ENCODE measurements at places on chromosomes 2 and 18.

DNA sequence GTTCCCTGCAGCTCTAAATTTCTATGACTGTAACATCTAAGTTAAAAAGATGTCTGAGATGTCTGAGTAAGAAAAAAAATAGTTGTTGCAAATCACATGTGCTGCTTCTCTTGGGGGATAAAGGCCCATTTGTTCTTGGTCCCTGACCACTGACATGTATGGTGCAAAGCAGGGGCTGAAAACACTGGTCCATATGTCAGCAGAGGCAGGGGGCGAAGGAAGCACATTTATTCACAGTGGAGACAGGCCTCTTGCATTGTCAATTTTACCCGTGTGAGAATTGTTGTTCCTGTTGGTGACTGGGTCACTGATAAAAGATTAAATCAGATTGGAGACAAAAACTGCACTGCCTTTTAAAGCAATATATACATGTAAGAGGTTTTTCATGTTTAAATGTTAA is 38.8 kb downstream of the PRKCE start:
- no peak for DNase-seq

GRCh38 chr18:32910694-32911296 is 138.0 kb upstream of the KLHL14 start:
- DNase-seq = no peak

- no peak for DNase-seq
These were observed 125.5 kb downstream of the MC4R start for GRCh38 chr18:60247103-60247502.

DNA sequence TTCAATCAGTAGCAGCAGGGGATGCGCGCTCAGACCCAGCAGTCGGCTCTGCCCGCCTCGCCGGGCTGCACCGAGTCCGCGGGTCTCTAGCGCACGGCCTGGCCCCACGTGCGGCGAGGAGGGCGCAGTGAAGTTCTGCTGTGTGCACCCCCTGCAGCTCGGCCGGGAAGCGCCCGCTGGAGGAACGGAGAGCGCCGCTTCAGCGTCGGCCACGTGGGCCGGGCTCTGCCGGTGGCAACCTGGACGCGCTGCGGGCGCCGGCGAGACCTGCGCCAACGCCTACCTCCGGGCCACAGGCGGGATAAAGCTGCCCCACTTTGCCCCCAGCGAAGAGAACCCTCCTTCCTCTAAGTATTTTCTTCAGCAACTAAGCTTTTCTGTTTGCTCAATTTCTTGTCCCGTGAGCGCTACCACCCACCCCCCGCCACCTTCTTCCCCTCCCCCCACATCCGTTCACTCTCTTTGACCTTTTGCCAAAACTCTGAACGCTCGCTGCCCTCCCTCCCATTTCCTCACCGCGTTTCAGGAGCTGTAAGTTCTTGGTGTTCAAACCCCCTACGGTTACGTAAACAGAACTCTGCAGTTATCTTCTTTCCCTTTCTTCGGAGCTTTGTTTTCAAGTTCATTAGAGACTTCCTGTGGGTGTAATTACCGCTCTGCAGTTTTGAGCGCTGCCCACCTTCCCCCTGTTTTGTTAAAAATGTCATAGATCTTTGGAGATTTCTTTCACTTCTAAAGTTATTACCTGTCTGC is 42.6 kb upstream of the EDAR start:
- peak; percentile 40 for DNase-seq

DNA sequence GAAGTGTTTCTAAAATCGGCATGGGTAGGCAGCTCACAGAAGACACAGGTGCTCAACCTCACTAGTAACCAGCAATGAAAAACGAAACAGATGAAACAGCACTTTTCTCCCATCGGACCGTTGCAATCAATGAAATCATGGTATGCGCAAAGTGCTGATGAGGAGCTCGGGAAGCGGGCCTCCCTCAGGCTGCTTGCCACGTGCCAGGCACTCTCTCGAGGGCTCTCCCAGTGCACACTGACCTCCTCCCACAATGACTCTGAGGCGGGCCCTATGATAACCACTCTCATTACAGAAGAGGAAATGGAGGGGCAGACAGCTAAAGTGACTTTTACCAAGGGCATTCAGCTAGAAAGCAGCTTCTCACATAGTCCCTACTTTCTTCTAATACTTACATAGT is 3.8 kb upstream of the ANKRD23 start:
- no peak for DNase-seq

- no peak for DNase-seq
These were observed 145.7 kb upstream of the HDAC4 start for GRCh38 chr2:239546541-239546940.

DNA sequence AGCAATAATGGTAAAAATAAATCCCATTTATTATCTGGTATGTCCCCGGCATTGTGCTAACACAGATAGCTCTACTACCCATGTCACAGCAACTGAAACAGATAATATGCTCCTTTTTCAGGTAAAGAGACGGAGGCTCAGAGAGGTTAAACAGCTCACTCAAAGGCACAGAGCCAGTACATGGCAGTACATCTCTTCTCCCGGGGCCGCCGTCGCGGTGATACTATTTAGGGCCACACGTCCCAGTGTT is 693 bp upstream of the PDK1 start:
- DNase-seq = no peak

GRCh38 chr2:222835143-222835822 is 25.6 kb upstream of the ACSL3 start:
- DNase-seq = no peak

DNA sequence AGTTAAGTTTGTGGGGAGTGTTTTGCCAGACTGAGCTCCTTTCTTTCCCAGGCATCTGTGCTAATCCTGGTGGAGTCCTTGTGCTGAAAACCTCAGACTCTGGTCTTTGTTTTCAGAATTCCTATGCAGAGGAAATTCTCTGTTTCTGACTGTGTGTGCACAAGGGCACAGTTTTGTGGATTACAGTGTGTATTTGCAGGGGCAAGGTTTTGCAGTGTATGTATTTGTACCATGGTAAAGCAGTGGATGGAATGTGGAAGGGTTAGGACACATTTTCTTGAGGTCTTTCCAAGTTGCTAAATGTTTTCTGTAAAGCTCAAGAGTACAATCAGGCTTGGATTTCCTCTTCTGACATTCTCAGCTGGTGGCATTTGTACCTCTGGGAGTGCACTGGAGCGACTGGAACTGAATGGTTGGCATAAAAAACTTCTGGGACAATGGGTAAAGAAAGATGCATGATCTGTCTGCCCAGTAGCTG is 139.5 kb upstream of the RND3 start:
- DNase-seq = no peak

DNA sequence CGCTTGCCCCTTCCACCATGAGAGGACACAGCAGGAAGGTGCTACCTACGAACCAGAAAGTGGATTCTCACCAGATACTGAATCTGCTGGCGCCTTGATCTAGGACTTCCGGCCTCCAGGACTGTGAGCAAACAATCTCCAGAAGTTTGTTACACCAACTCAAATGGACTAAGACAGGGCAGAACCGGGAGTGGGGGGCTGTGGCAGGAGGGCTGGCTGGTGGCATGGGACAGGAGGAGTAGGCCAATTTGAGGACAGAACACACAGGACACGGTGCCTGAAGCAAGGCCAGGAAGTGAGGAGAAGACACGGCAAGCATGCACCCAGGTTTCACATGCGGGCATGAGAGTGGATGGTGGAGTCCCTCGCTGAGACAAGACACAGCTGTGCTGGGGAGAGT is 40.1 kb downstream of the CRACDL start:
- no peak for DNase-seq

DNA sequence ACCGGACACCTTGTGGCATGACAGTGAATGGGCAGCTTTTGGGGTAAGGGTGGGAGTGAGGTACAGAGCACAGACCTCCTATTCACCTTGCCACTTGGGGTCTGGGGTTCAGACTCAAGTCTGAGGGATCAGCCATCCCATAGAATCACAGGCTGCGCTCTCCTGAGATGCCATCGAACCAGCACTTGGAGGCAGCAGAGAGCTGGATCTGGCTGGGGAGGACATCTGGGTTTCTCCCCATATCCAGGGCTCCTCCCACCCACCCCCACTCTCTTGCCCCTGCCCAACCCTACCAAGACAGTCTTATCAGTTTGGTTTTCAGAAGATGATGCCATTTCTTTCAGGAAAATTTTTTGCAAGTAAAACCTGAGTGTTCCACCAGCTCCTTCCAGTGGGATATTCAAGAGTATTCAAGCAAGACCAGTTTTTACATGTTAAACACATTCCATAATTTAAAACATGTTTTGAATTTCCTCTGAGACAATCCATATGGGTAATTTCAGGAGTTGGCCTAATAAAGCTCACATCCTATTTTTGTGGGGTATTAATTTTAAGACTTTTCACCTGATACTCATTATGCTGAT is 29.2 kb upstream of the TEX44 start:
- DNase-seq = no peak

- DNase-seq = peak; percentile 67
These were observed 102.6 kb downstream of the HDAC4 start for GRCh38 chr2:239298116-239298804.

GRCh38 chr2:10412380-10412779 is 35.7 kb downstream of the ODC1 start:
- no peak for DNase-seq

DNA sequence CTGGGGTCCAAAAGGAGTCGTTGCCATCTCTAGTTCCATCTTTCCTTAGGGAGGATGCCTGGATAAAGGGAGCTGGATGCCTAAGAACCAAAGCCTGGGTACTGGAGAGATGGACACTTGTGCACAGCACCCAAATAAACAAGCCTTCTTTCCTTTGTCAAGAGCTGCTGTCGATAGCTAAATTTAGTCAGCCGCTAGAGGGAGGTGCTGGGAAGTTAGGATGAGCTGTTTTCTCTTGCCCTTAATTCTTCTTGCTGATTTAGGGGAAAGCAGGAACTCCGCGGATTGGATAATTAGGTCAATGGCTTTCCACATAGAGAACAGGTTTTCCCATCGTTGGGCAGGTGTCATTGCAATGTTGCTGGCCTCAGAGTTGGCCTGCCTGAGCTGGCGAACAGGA is 30.9 kb upstream of the SERPINB12 start:
- no peak for DNase-seq

GRCh38 chr2:46645681-46646162 is 166.4 kb downstream of the TMEM247 start:
- no peak for DNase-seq

- no peak for DNase-seq
These were observed 133.7 kb downstream of the COMMD1 start for GRCh38 chr2:62038975-62039771.

DNA sequence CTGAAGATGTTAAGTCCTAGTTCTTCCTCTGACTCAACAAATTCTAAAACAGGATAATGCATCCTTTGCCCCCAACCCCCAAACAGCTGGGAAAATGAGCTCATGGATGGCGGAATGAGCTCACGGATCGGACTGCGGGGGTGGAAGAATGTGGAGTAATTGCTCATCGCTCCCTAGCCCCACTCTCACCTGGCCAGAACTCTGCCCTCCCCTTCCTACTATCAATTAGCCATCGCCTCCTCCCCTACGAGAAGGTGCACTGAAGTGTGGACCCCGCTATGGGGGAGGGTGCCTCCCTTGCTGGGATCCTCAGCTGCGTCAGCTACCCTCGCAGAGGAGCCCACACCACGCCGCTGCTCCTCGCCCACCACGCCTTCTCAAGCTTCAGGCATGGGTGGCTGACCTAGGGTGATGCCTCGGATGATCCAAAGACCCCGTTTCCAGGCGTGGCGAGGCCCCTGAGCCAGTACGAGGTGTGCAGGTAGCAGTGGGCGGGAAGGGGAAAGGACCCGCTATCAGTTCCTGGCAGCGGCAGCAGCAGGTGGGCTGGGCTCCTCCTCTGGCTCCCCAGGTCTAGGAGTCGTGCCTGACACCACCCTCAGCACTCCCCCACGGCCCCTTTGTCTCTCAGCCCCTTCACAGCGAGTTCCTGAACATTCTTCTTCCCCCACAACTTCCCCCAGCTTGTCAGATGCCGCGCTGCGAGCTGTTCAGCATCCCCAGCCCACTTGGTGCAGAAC is 82.1 kb upstream of the POMC start:
- no peak for DNase-seq

- no peak for DNase-seq
These were observed 5.2 kb downstream of the ARHGAP25 start for GRCh38 chr2:68739595-68740399.

GRCh38 chr2:152254486-152254885 is 78.9 kb upstream of the STAM2 start:
- DNase-seq = no peak

- DNase-seq = no peak
These were observed 162.7 kb downstream of the INHBB start for GRCh38 chr2:120508567-120509041.

DNA sequence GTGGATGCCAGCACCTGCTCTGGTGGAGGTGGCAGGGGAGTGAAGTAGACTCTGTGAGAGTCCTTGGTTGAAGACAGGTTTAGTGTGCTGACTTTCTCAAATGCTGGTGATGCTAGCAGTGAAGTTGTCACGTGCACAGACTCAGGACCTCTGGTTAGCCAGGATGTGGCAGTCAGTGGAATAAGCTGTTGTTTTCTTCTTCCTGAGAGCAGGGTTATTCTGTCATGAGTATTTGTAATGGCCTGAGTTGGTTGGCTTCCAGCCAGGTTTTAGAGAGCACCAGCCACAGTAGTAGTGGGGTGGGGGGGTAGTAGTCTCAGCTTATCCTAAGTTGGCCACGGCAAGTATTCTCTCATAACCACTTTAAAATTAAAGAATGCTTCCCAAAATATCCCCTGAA is 238.5 kb upstream of the FBXO11 start:
- DNase-seq = no peak

DNA sequence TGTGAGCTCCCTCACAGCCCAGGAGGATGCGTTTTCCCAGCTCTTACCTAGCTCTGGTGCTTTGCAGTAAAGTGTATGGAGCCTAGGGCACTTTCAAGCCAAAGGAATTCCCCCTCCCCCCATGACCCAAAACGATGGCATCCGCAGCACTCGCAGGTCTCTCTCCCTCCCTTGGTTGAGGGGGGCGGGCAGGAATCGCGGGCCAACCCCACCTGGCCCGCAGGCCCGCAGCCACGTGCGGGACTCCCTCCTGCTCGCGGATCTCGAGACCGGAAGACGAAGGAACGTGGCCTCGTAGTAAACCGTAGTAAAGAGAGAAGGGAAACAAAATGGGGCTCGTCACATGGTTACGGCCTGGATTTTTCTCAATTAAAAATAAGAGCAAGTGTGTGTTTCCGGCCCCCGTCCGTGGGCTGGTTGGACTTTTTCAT is 8.5 kb downstream of the IRS1 start:
- DNase-seq = no peak

- DNase-seq = no peak
These were observed 529.2 kb upstream of the KLHL29 start for GRCh38 chr2:22855761-22856184.

GRCh38 chr18:32961538-32961937 is 188.7 kb upstream of the KLHL14 start:
- no peak for DNase-seq

DNA sequence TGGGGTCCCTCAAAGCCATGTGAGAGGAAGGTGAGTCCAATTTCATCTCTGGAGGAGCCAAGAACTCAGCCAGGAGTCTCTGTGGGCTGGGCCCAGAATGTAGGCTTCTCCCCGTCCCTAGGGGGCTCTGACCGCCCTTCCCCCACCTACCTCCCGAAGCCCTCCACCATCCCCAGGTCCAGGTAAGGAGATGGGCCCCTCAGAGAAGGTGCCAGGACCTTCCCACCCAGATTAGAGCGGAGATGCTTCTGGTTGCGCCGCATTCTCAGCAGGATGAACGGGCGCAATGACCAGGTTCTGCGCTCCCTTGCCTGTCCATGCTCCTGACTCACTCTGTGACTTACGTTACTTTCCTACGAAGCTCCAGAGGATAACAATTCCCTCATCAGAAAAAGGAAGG is 23.0 kb downstream of the ST8SIA5 start:
- no peak for DNase-seq

Measured in activated CD8-positive, alpha-beta memory T cell treated with anti-CD3 and anti-CD28 coated beads for 1 hour (primary cell).